ENCODE measurements at places on chromosomes 11 and 22. TPM values are rescaled to one million over a fixed set of nuclear protein-coding genes. Genes with fewer than 3 reads are reported as not detected.
A peak's percentile ranks its signal among the peaks of the same experiment; 100 is the strongest.

Gene HBB
- total RNA-seq = not detected

Gene SYT12
- not detected for total RNA-seq

Gene ANO1
- not detected for total RNA-seq

Gene TH
- not detected for total RNA-seq

Gene SMC1B
- 1.1 TPM for total RNA-seq

Gene SAA4
- not detected for total RNA-seq

Gene NOX4
- total RNA-seq = not detected

Gene OR52I1
- not detected for total RNA-seq

Gene EXPH5
- total RNA-seq = 1.4 TPM

Gene SNX15
- 15.9 TPM for total RNA-seq

Gene EPS8L2
- 12.4 TPM for total RNA-seq

DNA sequence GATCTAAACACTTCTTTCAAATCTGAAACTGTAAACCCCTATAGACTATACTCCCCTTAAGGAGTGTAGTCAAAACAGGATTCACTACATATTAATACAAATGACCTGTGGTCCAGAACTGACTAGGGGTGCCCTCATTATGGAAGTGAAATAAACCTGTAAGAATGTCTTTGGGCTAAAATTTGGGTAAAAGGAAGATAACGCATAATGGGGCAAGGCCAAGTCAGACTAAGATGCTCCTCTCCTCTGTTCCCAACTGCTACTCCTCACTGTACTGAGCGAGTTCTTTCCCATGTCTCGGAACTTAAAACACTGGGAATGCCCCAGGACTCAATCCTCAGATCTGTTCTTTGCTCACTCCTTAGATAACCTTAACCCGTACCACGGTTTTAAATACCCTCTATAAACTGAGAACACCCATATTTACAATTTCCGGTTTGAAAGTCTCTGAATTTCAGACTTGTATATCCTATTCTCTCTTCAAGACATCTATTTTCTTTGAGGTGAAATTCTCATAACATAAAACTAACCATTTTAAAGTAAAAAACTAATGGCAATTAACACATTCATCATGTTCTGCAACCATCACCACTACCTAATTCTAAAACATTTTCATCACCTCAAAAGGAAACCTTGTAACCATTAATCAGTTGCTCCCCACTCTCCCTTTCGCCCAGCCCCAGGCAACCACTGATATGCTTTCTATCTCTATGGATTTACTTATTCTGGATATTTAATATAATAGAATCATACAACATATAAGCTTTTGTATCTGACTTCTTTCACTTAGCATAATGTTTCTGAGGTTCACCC is 4.0 kb downstream of the THAP12 start:
- DNase-seq = no peak
- H3K4me3 ChIP-seq = no peak overlapping the region
- H3K36me3 ChIP-seq = peaks cover 3% of the 10 kb centered on the region
- H3K27me3 ChIP-seq = no peaks in the 10 kb centered on the region

GRCh38 chr11:72454791-72455190 is 20.5 kb upstream of the CLPB start:
- DNase-seq = no peak
- no peaks in the 10 kb centered on the region for H3K4me1 ChIP-seq

- no peaks in the 10 kb centered on the region for H3K36me3 ChIP-seq
- no peak for DNase-seq
Observed at GRCh38 chr11:110525883-110526282, 96.1 kb downstream of the FDX1 start.

- no peak for DNase-seq
- H3K4me1 ChIP-seq = peaks cover 21% of the 10 kb centered on the region
- no peak overlapping the region for H3K27ac ChIP-seq
- peaks cover 9% of the 10 kb centered on the region for H3K36me3 ChIP-seq
Observed at GRCh38 chr22:29997107-29997506, 83.2 kb upstream of the HORMAD2 start.

DNA sequence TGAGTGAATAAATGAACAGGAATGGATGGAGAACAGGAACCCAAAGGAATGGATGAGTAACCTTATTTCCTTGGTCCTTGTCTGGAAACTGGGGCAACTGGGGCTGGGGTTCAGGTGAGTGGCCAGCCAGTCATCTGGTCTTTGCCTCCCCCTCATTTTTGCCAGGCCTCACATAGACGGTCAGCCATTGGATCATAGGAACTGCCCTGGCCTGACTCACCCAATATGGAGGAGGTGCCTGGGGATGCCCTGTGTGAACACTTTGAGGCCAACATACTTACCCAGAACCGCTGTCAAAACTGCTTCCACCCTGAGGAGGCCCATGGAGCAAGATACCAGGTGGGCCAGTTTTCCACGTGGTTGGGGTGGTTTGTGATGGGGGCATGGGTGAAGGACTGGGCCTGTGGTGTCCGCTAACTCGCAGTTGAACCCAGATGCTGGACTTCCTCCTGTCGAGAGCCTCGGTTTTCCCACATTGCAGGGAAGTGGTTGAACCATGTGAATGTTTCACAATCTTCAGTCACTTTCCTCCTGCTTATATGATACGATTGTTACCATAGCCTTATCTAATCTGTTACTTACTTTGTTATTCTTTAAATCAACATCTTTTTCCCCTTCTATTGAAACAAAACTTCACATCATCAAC is 4.4 kb downstream of the TRIOBP start:
- H3K4me1 ChIP-seq = peaks cover 3% of the 10 kb centered on the region
- H3K27me3 ChIP-seq = no peaks in the 10 kb centered on the region
- no peak for DNase-seq
- H3K4me3 ChIP-seq = no peak overlapping the region
- H3K27ac ChIP-seq = no peak overlapping the region

DNA sequence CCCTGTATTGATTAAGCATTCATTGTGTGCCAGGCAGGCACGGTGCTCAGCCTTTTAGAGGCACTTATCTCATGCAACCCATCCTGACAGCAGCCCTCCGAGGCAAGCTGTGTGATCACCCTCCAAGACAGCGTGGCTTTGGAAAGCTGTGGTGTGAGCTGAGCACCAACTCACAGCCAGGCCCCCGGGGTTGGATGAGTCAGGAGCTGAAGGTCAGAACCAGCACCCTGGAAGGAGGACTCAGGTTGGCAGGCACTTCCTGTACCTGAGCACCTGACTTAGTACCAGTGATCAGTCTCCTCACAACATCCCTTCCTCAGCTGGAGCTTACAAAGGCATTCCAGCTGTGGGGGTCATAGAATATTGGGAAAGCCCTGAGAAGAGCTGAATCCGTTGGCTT is 9.0 kb downstream of the PATZ1 start:
- peaks cover 57% of the 10 kb centered on the region for H3K4me1 ChIP-seq
- DNase-seq = peak; percentile 54
- peak overlapping the region; percentile 47 for H3K27ac ChIP-seq
- no peaks in the 10 kb centered on the region for H3K27me3 ChIP-seq
- peaks cover 55% of the 10 kb centered on the region for H3K36me3 ChIP-seq

- no peak overlapping the region for H3K27ac ChIP-seq
- H3K27me3 ChIP-seq = peaks cover 46% of the 10 kb centered on the region
- H3K4me3 ChIP-seq = no peak overlapping the region
- peaks cover 6% of the 10 kb centered on the region for H3K4me1 ChIP-seq
- no peak for DNase-seq
- H3K36me3 ChIP-seq = no peaks in the 10 kb centered on the region
Observed at GRCh38 chr11:17478070-17478469, 1.4 kb upstream of the ABCC8 start.

GRCh38 chr22:49674479-49675050 is 153.1 kb downstream of the BRD1 start:
- no peak for DNase-seq
- H3K27me3 ChIP-seq = peaks cover 19% of the 10 kb centered on the region
- no peak overlapping the region for H3K27ac ChIP-seq
- peaks cover 2% of the 10 kb centered on the region for H3K36me3 ChIP-seq

GRCh38 chr11:117045196-117045595 is 53.0 kb downstream of the SIK3 start:
- H3K4me3 ChIP-seq = no peak overlapping the region
- H3K27ac ChIP-seq = no peak overlapping the region
- H3K36me3 ChIP-seq = peaks cover 1% of the 10 kb centered on the region
- no peaks in the 10 kb centered on the region for H3K27me3 ChIP-seq
- DNase-seq = no peak

DNA sequence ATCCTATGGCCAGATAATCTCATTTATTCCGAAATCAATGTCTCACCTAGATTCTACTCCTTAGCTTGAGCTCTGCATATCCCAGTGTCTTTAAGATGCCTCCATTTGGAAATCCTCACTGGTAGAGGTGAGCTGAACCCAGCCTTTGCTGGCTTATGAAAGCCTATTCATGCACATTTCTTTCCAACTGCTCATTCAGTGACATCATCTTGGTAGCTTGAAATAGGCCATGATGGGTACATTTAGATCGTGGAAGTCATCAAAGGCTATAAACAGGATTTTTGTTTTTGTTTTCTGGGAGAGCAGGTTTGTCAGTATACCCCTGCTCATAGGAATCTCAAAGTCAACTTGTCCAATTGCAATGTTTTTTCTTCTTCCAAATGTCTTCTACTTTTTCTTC is 6.0 kb downstream of the NXPE1 start:
- DNase-seq = no peak
- no peaks in the 10 kb centered on the region for H3K36me3 ChIP-seq
- no peak overlapping the region for H3K4me3 ChIP-seq

DNA sequence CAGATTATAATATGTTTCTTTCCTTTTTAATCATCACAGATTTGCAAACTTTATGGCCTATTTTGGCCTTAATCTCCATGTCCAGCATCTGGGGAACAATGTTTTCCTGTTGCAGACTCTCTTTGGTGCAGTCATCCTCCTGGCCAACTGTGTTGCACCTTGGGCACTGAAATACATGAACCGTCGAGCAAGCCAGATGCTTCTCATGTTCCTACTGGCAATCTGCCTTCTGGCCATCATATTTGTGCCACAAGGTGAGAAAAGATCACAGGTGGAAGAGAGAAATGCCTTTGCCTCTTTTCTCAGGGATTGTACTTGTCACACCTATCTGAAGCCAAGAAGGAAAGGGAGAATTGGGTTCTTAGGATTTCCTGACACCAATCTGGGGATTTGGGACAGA is 36.9 kb downstream of the SLC22A9 start:
- no peaks in the 10 kb centered on the region for H3K36me3 ChIP-seq
- H3K4me1 ChIP-seq = no peaks in the 10 kb centered on the region
- H3K27me3 ChIP-seq = peaks cover 8% of the 10 kb centered on the region
- no peak overlapping the region for H3K27ac ChIP-seq
- DNase-seq = no peak

DNA sequence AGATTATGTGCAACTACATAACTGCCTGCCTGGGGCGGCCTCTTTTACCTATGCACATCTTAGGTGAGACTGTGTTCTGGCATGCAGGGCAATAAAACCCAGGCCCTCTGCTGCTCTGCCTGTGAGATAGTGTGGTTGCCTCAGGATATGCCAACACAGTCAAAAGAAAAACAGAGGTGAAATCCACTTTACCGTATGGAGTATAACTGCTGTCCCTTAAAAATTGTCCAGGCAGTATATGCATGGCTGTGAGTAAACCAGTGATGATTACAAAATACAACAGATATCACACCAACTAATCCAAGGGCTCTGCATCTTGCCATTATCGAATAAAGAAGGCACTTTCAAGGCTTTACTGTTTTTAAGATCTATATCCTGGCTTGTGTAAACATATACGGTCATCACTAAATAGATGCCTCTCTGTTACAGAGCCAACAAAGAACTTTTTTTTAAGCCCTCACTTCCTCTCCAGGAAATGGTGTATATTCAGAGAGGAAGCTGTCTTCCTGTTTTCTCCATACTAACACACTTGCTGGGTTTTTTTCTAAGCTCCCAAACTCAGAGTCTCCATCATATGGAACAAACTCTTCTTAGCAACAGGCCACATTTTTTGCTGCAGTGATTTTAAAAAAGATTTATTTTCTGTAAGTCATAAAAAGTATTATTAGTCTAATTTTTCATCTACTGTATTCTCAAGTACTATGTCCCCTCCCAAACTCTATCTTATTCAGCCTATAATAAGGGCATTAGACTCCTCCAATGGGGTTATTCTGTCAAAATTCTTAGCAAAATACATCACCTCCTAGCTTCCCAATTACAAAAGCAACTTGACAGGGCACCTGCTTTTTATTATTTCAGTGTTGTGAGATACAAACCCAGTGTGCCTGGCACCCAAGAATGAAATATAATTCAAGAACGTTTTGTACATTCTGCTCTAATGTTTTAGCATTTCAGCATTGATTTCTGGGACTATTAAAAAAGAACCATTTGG is 135.2 kb downstream of the MAML2 start:
- H3K27me3 ChIP-seq = no peaks in the 10 kb centered on the region
- peaks cover 12% of the 10 kb centered on the region for H3K36me3 ChIP-seq
- peak overlapping the region; percentile 91 for H3K27ac ChIP-seq
- H3K4me3 ChIP-seq = peak overlapping the region; percentile 55
- peaks cover 85% of the 10 kb centered on the region for H3K4me1 ChIP-seq

GRCh38 chr22:49968831-49969661 is 8.5 kb downstream of the PIM3 start:
- peaks cover 11% of the 10 kb centered on the region for H3K36me3 ChIP-seq
- peaks cover 36% of the 10 kb centered on the region for H3K4me1 ChIP-seq
- H3K27ac ChIP-seq = peak overlapping the region; percentile 49
- no peak for DNase-seq
- H3K4me3 ChIP-seq = no peak overlapping the region

DNA sequence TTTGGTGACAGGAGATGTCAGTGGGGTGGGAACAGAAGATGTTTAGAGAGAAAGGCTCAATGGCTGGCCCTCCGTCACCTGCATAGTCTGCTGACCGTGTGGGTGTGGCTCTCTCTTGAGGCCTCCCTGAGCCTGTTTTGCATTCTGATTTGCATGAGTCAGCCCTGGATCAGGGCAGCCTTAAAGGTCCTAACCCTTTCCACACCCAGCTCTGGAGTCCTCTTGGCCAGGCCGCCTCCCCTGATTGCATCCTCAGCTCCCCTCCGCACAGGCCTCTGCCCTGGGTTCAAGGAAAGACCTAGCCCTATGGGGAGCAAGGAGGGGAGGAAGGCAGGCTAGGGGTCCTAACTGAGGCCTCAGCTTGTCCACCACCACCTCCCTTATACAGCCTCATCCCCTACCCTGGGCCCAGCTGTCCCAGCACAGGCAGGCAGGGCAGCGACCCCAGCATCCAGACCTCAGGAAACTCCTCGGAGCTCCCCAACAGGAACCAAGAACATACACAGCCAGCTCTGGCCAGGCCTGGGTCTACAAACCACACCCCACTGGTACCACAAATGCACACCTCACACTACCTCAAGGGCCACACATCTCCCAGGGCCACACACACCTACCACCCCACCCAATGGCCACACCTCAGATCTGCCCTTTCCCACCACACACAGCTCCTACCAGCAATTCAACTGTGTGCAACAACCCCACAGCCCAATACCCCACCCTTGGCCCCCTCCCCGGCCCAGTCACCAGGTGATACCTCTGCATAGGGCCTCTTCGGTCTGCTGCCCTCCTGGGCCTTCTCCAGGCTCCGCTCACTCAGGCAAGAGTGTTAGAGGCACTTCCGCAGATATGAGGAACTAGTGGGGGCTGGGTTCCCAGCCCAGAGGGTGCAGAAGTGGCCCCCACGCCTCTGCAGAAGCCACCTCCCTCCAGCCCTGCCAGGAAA is 13.7 kb downstream of the ARAP1 start:
- peaks cover 64% of the 10 kb centered on the region for H3K4me1 ChIP-seq
- peak overlapping the region; percentile 91 for H3K27ac ChIP-seq
- H3K4me3 ChIP-seq = peak overlapping the region; percentile 61
- H3K36me3 ChIP-seq = peaks cover 4% of the 10 kb centered on the region
- no peak for DNase-seq

- no peak for DNase-seq
- H3K4me1 ChIP-seq = no peaks in the 10 kb centered on the region
- no peak overlapping the region for H3K4me3 ChIP-seq
Observed at GRCh38 chr11:103234974-103235373, 125.7 kb downstream of the DYNC2H1 start.

GRCh38 chr22:31944700-31945442 is 536 bp downstream of the YWHAH start:
- peak; percentile 57 for DNase-seq
- peaks cover 22% of the 10 kb centered on the region for H3K4me1 ChIP-seq
- no peaks in the 10 kb centered on the region for H3K27me3 ChIP-seq
- no peak overlapping the region for H3K4me3 ChIP-seq
- H3K27ac ChIP-seq = no peak overlapping the region
- peaks cover 21% of the 10 kb centered on the region for H3K36me3 ChIP-seq
